ENCODE measurements at places on chromosomes 3 and 15. TPM values are rescaled to one million over a fixed set of nuclear protein-coding genes. Genes with fewer than 3 reads are reported as not detected.

The AMT gene
- 12.7 TPM for total RNA-seq

The PTPN23 gene
- total RNA-seq, result 27.3 TPM

The PRSS50 gene
- not detected for total RNA-seq

The CCR9 gene
- 6.5 TPM for total RNA-seq

The MKRN3 gene
- total RNA-seq, result 2.6 TPM

The MITF gene
- total RNA-seq, result not detected

The ATR gene
- 29.5 TPM for total RNA-seq

The PLXNB1 gene
- 1.1 TPM for total RNA-seq

The RAB5A gene
- total RNA-seq, result 125 TPM

The SLC15A2 gene
- 0.69 TPM for total RNA-seq

DNA sequence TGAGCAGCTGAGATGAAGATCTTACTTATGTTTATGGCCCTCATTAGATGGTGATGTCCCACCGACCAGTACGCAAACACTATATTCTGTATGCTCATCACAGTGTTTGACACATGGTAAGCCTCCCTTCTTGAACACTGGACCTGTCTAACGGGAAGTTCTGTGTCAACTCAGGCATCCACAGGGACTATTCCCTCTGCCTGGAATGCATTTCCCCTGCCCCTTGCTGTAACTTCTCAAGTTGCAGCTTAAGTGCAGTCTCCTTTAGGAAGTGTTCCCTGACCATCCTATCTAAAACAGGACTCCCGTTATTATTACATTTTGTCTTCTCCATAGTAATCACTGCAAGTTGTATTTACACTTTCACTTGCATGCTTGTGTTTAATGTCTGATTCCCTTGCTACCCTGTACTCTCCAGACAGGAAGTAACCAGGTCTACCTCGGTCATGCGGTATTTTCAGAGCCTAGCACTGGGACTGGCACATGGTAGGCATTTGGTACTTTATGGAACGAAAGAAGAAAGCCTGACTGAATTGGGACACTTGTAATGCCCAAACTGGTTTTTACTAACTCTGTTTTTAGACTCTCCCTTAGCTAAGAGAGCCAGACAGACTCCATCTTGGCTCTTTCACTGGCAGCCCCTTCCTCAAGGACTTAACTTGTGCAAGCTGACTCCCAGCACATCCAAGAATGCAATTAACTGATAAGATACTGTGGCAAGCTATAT lies 8.7 kb downstream of the DET1 start:
- no peak overlapping the region for H3K4me3 ChIP-seq
- H3K27me3 ChIP-seq, result no peaks in the 10 kb centered on the region
- H3K27ac ChIP-seq, result no peak overlapping the region

DNA sequence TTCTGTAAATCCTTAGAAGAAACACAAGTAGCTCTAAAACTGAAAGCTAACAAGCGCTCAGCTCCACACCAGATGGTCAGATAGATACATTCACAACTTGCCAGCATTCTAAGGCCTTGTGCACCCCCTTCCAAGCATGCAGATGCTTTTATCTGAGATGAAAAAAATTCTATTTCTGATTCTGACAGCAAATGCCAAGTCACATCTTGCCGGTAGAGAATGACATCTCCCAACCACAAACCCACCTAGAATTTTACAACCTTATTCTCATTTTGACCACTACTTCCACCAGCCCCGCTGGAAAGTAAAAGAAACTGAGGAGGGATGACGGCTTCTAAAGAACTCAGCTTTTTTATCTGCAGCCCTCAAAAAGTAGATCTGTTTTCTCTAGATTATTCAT lies 57.7 kb downstream of the SUMF1 start:
- no peak overlapping the region for H3K27ac ChIP-seq
- H3K4me1 ChIP-seq, result no peaks in the 10 kb centered on the region
- no peaks in the 10 kb centered on the region for H3K27me3 ChIP-seq

GRCh38 chr3:71486831-71487230 lies 96.7 kb downstream of the FOXP1 start:
- peak overlapping the region; percentile 88 for H3K27ac ChIP-seq
- H3K4me1 ChIP-seq, result peaks cover 68% of the 10 kb centered on the region
- no peaks in the 10 kb centered on the region for H3K36me3 ChIP-seq
- peak overlapping the region; percentile 28 for H3K4me3 ChIP-seq
- peak; percentile 31 for DNase-seq

- H3K27me3 ChIP-seq, result no peaks in the 10 kb centered on the region
- no peak overlapping the region for H3K4me3 ChIP-seq
- H3K4me1 ChIP-seq, result no peaks in the 10 kb centered on the region
- no peak for DNase-seq
- peaks cover 3% of the 10 kb centered on the region for H3K36me3 ChIP-seq
- no peak overlapping the region for H3K27ac ChIP-seq
These were observed 22.7 kb downstream of the ATP6V1A start for GRCh38 chr3:113769551-113769950.

DNA sequence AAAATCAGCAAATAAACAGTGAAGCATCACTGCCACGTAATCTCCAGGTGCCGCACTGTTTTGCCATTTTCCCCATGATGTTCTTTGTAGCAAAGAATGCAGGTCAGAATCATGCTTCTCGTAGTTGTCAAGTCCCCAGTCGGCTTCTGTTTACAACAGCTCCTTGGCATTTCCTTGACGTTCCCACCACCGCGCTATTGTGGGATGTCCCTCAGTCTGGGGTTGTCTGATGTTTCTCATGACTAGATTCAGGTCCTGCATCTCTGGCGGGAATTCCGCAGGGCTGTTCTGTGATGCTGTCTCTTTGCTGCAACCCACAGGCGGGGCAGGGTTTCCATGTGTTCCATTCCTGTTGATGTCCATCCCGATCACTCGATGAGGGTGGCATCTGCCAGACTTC lies 117.9 kb upstream of the SMAD3 start:
- H3K27ac ChIP-seq, result no peak overlapping the region
- no peaks in the 10 kb centered on the region for H3K36me3 ChIP-seq
- H3K4me1 ChIP-seq, result no peaks in the 10 kb centered on the region
- H3K27me3 ChIP-seq, result no peaks in the 10 kb centered on the region

DNA sequence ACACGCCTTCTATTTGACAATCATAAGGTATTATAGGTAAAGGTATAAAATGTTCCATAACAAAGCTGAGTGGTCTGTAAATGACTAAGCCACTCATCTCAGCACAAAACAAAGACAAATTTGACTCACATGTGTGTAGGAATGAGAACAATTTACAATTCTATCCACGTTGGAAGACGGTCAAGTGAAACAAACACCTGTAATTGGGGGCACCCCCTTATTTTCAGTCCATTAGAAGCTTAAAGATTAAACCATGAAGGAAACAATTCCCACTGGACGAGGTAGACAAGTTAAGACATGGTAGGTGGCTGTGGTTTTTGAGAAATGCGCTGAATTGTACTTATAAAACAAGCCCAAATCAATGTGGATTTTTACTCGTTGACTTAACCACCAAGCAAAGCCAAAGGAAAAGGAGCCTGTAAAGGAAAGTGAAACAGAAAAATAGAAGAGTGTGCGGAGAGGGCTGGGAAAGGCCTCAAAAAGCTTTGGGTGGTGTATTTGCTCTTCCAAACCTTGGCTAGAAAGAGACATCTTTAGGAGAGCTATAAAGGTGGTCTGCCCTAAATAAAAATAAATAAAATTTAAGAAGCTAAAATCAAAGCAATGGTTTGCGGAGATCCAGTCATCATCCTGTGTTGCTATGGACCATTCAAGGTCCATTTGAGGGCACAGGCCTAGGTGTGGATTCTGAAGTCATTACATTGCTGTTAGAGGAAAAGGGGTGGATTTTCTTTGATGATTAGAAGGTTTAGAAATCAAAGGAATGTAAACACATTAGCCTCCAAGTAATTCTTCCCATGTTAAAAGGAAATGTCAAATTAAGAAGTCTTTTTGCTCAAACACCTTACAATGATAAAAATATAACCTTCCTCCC lies 135.0 kb downstream of the TFG start:
- H3K4me1 ChIP-seq, result no peaks in the 10 kb centered on the region
- no peaks in the 10 kb centered on the region for H3K36me3 ChIP-seq
- H3K27me3 ChIP-seq, result peaks cover 9% of the 10 kb centered on the region
- H3K4me3 ChIP-seq, result no peak overlapping the region

- H3K27me3 ChIP-seq, result no peaks in the 10 kb centered on the region
- H3K36me3 ChIP-seq, result no peaks in the 10 kb centered on the region
- H3K4me1 ChIP-seq, result peaks cover 10% of the 10 kb centered on the region
- no peak overlapping the region for H3K4me3 ChIP-seq
- DNase-seq, result no peak
- H3K27ac ChIP-seq, result no peak overlapping the region
These were observed 139.7 kb upstream of the TBL1XR1 start for GRCh38 chr3:177336873-177337450.

- H3K27ac ChIP-seq, result no peak overlapping the region
- peaks cover 24% of the 10 kb centered on the region for H3K4me1 ChIP-seq
- H3K4me3 ChIP-seq, result no peak overlapping the region
- no peaks in the 10 kb centered on the region for H3K36me3 ChIP-seq
- no peak for DNase-seq
These were observed 76.0 kb downstream of the SLC12A8 start for GRCh38 chr3:125136515-125136914.

DNA sequence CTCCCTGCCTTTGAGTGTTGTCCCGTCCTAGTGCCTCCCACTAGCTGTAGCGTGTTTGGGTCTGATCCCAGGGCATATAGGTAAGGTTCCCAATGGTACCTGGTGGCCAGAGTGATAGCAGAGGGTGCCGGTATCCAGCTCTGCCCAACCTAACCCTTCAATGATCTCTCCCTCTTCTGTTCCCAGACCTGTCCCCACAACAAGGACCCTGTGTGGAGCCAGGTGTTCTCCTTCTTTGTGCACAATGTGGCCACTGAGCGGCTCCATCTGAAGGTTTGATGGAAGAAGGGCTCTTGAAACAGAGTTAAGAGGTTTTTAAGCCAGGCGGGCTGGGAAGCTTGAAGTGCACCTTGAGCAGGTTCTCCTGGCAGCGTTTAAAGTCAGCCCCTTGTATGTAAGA lies 35.5 kb downstream of the ESYT3 start:
- H3K36me3 ChIP-seq, result no peaks in the 10 kb centered on the region
- H3K4me3 ChIP-seq, result no peak overlapping the region
- H3K27me3 ChIP-seq, result no peaks in the 10 kb centered on the region

DNA sequence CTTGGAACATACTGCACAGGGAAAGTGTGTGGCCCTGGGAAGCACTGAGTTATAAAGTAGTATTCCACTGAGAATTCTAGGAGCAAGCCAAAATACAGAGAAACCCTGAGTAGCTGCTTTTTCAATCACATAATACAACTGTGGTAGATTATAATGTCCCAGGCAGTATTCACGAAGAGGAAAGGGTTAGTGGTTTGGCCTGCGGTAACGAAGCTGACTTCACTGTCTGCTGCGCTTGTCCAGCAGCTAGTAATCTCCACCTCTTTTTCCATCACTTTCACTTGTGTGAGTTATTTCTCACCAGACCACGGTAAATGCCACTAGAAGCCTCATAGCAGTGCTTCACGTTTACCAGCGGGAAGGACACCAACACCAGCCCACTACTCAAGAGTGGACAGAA lies 34.4 kb downstream of the RPL39L start:
- no peaks in the 10 kb centered on the region for H3K36me3 ChIP-seq
- no peak overlapping the region for H3K4me3 ChIP-seq
- DNase-seq, result no peak
- H3K4me1 ChIP-seq, result peaks cover 15% of the 10 kb centered on the region

DNA sequence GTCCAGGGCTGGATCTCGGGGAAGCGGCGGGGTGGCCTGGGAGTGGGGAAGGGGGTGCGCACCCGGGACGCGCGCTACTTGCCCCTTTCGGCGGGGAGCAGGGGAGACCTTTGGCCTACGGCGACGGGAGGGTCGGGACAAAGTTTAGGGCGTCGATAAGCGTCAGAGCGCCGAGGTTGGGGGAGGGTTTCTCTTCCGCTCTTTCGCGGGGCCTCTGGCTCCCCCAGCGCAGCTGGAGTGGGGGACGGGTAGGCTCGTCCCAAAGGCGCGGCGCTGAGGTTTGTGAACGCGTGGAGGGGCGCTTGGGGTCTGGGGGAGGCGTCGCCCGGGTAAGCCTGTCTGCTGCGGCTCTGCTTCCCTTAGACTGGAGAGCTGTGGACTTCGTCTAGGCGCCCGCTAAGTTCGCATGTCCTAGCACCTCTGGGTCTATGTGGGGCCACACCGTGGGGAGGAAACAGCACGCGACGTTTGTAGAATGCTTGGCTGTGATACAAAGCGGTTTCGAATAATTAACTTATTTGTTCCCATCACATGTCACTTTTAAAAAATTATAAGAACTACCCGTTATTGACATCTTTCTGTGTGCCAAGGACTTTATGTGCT lies 527 bp downstream of the B2M start:
- H3K36me3 ChIP-seq, result peaks cover 58% of the 10 kb centered on the region
- peak overlapping the region; percentile 99 for H3K27ac ChIP-seq
- H3K4me3 ChIP-seq, result peak overlapping the region; percentile 83
- H3K4me1 ChIP-seq, result peaks cover 40% of the 10 kb centered on the region
- H3K27me3 ChIP-seq, result no peaks in the 10 kb centered on the region

GRCh38 chr15:79896131-79896633 lies 632 bp downstream of the MTHFS start:
- H3K36me3 ChIP-seq, result no peaks in the 10 kb centered on the region
- peaks cover 16% of the 10 kb centered on the region for H3K4me1 ChIP-seq
- H3K27me3 ChIP-seq, result no peaks in the 10 kb centered on the region
- H3K27ac ChIP-seq, result peak overlapping the region; percentile 95
- peak overlapping the region; percentile 80 for H3K4me3 ChIP-seq

DNA sequence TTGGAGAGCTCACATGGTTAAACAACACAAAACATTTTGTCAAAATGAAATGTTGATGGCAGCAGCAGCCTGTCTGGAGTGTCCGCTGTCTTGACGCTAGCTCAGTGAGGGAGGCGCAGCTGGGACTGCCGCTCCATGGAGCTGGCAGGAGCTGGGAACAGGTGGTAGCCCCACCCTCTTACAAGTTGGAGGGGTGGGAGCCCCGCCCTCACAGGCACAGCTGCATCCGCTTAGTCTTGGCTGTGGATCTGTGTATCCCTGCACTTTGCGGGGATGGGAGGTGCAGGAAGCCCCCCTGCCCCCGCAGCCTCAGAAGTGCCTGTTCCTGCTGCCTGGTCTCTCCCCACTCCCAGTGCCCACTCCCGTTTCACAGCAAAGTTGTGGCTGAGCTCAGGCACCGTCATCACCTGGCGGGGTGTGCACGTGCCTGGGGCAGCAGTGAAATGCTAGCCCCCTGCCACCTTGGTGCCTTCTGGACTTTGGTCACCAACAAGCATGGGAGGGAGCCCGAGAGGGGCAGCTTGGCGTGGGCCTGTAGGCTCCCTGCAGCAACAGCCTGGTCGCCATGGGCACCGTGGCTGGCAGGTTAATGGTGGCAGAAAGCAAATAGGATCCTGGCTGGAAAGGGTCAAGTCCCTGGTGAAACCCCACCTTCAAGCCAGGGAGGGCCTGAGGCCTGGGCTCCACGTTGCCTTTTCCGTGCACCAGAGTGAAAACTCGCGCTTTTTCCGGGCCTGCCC lies 53.8 kb upstream of the CADM2 start:
- DNase-seq, result no peak
- no peaks in the 10 kb centered on the region for H3K4me1 ChIP-seq
- H3K36me3 ChIP-seq, result no peaks in the 10 kb centered on the region

- no peaks in the 10 kb centered on the region for H3K36me3 ChIP-seq
- no peaks in the 10 kb centered on the region for H3K4me1 ChIP-seq
- H3K4me3 ChIP-seq, result no peak overlapping the region
- H3K27me3 ChIP-seq, result no peaks in the 10 kb centered on the region
- no peak overlapping the region for H3K27ac ChIP-seq
- DNase-seq, result no peak
These were observed 450.1 kb upstream of the RASGRP1 start for GRCh38 chr15:39014682-39015081.

Measured in CD4-positive, alpha-beta T cell (primary cell).